ENCODE measurements at places on chromosomes 12 and 14.

- no peak for DNase-seq
Measured at GRCh38 chr12:122206976-122207375, 3.5 kb downstream of the B3GNT4 start.

DNA sequence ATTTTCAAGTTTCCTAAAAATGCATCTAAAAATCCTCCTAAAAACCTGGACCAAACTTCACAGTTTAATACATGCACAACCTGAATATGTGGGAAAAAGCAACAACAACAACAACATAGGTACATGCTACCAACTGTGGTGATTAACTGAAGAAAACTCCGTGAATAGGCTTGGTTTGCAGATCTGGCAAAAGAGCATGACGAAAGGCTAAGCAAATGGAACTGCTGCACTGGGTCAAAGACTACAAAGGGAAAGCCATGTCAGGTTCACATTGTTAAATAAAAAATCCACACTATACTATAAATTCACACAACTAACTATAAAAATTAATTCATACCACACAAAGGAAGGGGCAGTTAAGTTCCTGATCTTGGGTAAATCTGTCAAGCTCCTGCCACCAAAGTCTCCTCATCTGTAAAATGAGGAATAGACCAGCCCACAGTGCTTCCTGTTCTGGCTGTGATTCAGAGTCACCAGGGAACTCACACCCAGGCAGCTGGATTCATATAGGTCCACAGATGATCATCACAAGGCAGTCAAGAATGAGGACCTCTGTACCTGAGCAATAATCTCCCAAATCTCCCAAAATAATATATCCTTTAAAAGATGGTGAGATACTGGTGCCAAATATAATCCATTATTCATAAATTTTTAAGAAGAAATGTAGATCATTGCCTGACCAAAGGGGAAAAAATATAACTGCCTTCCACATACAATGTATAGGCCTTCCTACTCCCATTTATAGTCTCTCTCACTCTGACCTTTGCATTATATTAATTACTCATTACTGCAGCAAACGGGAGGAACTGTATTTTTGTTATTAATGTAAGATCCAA lies 7.0 kb downstream of the CORO1C start:
- no peak for DNase-seq

- no peak for DNase-seq
Measured at GRCh38 chr12:44286821-44287505, 451.1 kb downstream of the TMEM117 start.

GRCh38 chr12:127293507-127294310 lies 973.3 kb upstream of the TMEM132C start:
- DNase-seq: peak; percentile 50

GRCh38 chr12:70963081-70963660 lies 42.6 kb upstream of the PTPRR start:
- DNase-seq: no peak

- peak; percentile 16 for DNase-seq
Measured at GRCh38 chr14:50714450-50715073, 46.5 kb upstream of the SAV1 start.
